Kidney tubule cell (primary cell): ENCODE measurements at places on chromosomes 2 and 18.

- DNase-seq, result no peak
Measured at GRCh38 chr2:17542471-17542870, 2.0 kb downstream of the VSNL1 start.

DNA sequence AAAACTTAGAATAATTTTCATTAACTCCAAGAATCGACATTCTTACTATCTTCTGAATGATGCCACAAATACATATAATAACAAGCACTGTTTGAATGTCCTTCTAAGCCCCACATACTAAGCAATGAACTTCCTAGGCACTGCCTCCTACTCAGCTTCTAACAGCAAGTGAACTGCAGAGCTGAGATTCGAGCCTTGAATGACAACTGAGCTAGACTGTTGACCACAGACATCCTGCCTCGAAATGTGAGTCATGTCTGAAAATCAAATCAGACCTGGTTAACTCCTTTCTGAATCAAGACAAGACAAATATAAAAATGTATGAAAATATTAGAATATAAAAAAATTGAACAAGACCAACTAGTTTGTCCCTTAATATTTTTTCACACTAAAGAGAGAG is 108.1 kb downstream of the MYT1L start:
- peak; percentile 68 for DNase-seq

- no peak for DNase-seq
Measured at GRCh38 chr18:10898417-10898974, 250.9 kb downstream of the PIEZO2 start.

DNA sequence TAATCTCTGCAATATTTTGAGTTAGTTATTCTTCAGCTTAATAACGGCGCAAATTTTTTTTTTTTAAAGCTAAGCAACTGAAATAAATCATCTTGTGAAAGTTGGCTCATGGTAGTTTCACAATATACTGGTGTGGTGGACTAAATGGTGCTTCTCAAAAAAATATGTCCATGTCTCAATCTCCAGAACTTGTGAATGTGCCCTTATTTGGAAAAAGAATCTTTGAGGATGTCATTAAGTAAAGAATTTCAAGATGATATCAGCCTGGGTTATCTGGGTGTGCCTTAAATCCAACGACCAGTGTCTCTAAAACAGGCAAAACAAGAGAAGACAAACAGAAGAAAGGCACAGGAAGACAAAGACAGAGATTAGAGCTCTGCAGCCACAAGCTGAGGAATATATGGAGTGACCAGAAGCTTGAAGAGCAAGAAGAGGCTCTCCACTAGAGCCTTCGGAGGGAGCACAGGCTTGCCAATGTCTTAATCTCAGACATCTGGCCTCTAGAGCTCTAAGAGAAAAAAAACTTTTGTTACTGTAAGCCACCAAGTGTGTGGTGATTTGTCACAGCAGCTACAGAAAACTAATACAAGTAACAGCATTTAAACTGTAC is 71.4 kb downstream of the HNMT start:
- DNase-seq, result no peak

DNA sequence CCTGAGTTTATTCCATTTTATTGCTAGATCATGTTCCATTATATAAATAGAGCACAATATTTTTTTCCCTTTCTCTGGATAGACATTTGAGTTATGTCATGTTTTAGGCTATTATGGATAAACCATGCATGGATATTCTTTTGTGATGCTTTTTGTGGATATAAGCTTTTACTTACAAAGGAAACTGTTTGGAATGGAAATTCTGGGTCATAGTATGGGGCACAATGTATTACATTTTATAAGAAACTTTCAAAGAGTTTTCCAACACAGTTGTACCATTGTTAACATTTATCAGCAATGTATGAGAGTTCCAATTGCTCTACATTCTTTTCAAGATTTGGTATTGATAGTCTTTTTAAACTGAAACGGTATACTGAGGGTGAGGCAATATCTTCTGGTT is 749.4 kb downstream of the SOCS6 start:
- DNase-seq, result no peak

GRCh38 chr2:176692533-176692932 is 423.3 kb downstream of the MTX2 start:
- DNase-seq, result no peak

DNA sequence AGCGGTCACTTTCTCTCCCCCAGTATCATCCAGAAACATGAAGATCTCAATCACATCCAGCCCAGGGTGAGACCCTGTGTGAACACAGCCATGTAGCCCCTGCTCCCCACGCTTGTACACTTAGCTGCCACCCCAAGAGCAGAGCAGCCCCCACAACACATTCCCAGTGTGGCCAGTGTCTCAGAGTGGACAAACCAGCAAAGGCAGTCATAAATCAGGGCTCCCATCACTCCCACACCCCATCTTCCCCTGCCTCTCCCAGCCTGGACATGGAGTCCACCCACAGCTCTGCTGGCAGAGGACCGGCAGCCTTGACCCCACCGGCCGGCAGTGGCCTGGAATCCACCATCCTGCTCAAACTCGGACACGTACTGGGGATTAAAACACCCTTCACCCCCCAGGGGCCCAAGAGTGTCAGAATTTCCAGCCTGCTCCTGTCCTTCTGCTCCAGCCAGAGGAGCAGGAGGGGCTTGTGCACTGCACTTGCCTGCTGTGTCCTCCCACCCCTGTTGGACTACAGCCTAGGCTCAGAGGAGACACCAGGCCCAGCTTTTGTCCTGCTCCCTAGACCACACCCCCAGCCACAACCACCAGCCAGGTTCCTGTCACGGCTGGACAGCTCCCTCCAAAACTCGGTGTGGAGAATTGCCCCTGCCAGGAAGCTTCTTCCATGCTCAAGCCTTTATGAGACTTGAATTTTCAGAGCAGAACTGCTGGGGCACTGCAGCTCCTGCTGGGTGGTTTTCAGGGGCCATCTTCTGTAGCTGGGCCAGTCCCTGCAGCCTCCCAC is 206.1 kb downstream of the SMAD2 start:
- no peak for DNase-seq

GRCh38 chr18:37249895-37250618 is 315.5 kb downstream of the CELF4 start:
- no peak for DNase-seq
